ENCODE measurements at places on chromosomes 4 and X. TPM values are rescaled to one million over a fixed set of nuclear protein-coding genes. Genes with fewer than 3 reads are reported as not detected.

- DNase-seq: no peak
Observed at GRCh38 chr4:136246876-136247275, 1285.4 kb downstream of the PCDH18 start.

GRCh38 chr4:55214172-55214571 lies 88.8 kb upstream of the KDR start:
- DNase-seq: no peak

Gene WDR17
- 0.45 TPM for polyA plus RNA-seq

GRCh38 chr4:38056011-38056685 lies 96.0 kb downstream of the PTTG2 start:
- DNase-seq: no peak

GRCh38 chr4:3205995-3206394 lies 43.0 kb upstream of the MSANTD1 start:
- no peak for DNase-seq

Gene PRAF2
- polyA plus RNA-seq: 18.8 TPM

DNA sequence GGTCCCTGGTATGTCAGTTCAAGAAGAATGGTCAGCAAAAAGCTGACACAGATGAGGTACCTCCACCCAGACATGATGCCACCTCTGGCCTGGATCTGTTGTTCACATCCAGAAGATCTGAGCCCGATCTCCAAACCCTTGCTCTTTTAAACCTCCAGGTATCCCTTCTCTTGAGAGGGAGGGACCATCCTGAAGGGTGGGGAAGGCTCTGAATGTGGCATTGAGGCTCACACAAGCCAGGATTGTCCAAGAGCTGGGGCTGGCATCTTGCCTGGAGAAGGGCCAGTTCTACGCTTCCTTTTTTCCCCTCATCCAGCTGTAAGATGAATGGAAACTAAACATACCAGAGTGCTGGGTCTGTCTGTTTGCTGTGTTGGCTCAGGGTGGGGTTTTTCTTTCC lies at the start of gene ITIH6:
ITIH6 (minus strand) TSS at position 119 of the 400 bp plus-strand sequence; CDS start at position 74, 45 bp downstream.
- no peak for DNase-seq

Gene SORCS2
- 8.3 TPM for polyA plus RNA-seq

Gene PAGE1
- polyA plus RNA-seq: not detected

DNA sequence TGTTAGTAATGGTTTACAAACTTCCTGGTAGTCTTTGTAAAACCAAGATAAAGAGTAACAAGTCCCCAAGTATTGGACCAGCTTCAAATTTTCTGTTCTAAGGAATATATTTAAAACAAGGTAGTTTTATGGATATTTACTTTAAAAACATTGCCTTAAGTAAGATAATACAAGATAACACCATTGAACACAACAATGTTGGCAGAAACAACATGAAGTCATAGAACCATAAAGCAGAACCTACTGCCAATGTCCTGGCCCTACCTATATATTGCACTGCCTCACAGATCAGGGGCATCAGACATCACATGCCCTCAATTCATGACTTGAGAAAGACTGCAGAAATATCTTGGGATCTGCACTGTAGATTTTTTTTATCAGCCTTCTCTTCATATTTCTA lies 1176.2 kb downstream of the PCDH7 start:
- no peak for DNase-seq

DNA sequence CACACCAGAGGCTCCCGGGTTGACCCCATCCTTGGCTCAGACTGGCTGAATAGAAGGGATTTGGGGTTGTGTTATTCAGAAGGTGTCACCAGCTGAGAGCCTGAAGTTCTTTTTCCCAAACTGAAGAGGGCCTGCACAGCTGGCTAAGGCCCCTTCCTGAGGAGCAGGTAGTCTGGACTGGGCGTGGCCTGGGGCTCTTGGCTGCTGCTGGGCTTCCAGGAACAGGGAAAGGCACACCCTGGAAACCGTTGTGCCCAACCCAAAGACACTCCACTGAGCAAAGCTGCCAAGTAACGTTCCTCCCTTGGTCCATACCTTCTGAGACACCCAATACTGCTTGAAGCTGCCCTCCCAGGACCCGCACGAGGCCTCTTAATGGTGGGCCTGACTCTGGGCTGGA lies 8.3 kb upstream of the CXCR3 start:
- no peak for DNase-seq

Gene SSX2B
- polyA plus RNA-seq: not detected

Gene TEX13D
- not detected for polyA plus RNA-seq

DNA sequence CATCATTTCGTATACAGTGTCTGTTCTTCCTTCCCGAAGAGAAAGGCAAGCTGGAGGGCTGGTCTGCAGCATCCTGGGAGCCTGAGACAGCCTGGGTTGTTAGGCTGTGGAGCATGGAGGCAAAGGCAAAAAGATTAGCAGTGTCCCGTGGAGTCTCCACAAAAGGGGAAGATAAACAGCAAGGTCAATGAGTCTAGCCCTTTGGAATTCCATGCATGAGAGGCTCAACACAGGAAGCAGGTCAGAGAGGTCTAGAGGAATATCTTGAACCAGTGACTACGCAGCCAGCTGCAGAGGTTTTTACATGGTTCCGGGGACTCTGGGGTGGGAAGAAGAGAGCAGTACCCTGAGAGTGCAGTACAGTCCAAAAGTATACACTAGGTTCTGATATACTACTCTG lies 12.2 kb upstream of the MCF2 start:
- DNase-seq: no peak

DNA sequence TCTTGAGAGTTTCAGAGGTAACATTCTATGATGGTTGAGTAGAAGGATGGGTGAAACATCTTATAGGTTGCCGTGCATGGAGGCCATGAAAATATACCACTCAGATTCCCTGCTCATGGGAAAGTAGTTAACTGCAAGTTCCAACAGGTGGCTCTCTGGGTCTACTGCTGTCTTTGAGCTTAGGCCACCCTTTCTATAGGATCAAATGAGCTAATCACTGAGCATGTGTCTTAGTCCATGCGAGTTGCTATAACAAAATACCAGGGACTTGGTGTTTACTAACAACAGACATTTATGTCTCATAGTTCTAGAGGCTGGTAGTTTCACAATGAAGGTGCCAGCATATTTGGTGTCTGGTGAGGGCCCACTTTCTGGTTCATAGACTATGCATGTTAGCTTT lies 144.8 kb upstream of the UNC5C start:
- no peak for DNase-seq

GRCh38 chr4:8079916-8080753 lies 78.5 kb downstream of the ABLIM2 start:
- DNase-seq: no peak

GRCh38 chrX:38850807-38851544 lies 49.7 kb downstream of the MID1IP1 start:
- DNase-seq: no peak

Gene KIT
- polyA plus RNA-seq: 9.1 TPM

Gene ZAR1
- not detected for polyA plus RNA-seq

DNA sequence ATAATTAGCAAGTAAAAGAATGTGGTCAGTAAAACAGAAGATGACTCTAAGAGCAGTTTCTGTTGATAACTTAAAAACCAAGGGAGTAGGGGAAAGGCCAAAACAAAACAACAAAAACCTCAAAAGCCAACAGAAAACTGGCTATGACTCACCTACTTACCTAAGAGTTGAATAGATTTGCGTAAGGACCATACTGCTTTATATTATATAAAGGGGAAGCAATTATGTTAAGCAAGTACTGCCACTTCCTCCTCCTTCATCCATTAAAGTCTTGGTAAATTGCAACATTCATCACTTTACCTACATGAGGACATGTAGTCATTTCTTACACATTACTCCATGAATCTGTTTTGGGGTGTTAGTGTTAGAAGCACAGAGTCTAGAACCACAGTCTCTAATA lies 85.9 kb upstream of the FAM47A start:
- no peak for DNase-seq

Gene MAGEA3
- not detected for polyA plus RNA-seq

Gene CSAG3
- polyA plus RNA-seq: not detected

DNA sequence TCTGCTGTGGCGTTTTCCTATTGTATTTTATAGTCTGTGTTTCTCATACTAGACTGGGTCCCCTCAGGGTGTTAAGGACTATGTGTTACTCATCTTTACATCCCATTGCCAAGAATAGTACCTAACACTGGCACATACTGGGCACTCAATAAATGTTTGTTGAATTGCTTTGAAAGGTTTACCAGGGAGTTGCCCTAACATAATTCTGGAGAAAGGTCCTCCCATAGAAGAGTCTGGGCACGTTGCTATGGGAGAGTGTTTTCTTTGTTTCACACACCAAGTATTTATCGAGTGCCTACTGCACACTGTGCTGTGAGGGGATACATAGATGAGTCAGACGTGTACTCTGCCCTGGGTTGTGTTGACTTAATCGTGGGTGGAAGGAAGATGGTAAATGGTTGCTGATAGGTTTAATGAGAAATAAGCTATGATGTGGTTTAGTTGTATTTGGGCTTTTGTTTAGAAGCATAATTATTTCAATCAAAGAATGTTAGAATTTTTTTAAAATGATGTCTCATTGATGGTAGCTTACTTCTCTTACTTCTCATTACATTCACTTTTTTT lies 42.9 kb downstream of the AFF1 start:
- DNase-seq: no peak

- DNase-seq: no peak
Observed at GRCh38 chr4:174358410-174358809, 74.7 kb downstream of the CEP44 start.

DNA sequence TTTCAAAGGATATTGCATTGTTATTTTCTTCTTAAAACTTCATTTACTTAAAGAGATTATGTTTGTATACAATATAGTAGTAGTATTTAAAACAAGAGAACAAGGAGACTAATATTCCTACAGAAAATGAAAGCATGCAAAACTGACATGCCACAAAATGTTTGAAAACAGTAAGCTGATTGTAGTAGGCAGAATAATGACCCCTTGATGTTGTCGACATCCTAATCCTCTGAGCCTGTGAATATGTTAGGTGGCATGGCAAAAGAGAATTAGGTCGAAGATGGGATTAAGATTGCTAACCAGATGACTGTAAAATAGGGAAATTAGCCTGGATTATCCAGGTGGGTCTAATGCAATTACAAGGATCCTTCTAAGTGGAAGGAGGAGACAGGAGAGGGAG lies 522.2 kb upstream of the NR3C2 start:
- no peak for DNase-seq

- no peak for DNase-seq
Observed at GRCh38 chrX:18890049-18890381, 93.9 kb downstream of the PHKA2 start.

DNA sequence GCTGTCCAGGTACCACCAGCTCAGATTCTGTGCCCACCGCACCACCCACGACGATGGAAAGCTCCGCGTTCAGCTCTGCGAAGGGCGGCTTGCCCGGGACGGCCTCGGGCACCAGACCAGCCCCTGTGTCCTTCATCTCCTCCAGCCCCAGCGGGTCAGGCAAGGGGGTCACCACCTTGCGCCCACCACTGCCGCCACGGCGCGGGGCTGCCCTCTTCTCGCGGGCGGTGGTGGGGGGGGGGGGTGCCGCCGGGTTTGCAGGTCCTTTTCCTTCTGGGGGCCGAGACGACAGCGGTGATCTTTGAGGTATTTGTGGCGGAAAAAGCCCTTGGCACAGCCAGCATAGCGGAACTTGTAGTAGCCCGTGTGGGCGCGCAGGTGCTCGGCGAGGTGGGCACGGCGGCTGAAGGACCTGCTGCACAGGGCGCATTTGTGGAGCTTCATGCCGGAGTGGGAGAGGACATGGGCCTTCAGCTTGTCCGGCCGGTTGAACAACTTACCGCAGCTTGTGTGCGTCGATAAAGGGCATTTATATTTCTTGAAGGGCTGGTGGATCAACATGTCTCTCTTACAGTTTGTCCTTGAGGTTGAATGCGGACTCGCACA lies 50.9 kb downstream of the CFAP299 start:
- DNase-seq: no peak

- DNase-seq: no peak
Observed at GRCh38 chr4:147802346-147802745, 70.5 kb downstream of the ARHGAP10 start.

Gene PABPC4L
- polyA plus RNA-seq: 9.4 TPM

DNA sequence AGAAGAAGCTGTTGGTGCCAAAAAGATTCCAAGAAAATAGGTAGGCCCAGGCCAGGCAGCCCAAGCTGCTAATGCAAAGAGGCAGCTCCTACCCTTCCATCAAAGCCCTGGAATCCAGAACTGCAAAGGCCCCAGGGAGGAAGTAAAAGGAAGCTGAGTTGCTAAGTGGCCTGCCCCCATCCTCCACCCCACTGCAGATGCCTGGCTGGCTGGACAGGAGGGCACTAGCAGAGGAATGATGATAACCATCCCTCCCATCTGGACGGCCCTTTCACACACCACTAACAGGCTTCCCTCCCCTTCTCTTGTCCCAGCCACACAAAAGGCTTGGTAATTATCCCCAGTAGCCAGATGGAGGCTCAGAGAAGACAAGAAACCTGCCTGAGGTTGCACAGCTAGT lies 32.4 kb upstream of the PJA1 start:
- DNase-seq: no peak

Gene SLC6A14
- not detected for polyA plus RNA-seq

GRCh38 chr4:147704846-147705245 lies 20.9 kb upstream of the PRMT9 start:
- no peak for DNase-seq

Gene ASB12
- polyA plus RNA-seq: 24.8 TPM

DNA sequence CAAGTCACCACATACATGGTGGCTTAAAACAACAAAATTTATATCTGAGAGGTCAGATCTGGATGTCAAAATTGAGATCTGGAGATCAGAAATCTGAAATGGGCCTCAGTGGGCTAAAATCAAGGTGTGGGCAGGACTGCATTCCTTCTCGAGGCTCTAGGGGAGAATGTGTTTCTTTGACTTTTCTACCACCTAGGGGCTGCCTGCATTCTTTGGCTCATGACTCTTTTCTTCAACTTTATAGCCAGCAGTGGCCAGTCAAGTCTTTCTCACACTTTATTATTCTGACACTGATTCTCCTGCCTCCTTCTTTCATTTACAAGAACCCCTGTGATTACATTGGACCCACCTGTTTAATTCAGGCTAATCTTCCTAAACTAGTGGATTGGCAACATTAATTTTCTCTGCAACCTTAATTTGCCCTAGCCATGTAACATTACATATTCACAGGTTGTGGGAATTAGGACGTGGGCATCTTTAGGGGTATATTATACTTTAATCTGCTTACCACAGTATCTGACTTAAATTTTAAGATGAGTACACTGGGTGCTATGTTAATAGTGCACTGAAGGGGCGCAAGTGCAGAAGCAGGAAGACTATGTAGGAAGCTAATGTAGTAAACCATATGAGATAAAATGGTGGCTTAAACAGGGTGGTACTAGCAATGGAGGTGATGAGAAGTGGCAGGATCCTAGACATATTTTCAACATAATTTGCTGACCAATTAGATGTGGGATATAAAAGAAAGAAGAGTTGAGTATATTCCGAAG lies 188.0 kb downstream of the SLC4A4 start:
- DNase-seq: no peak

Data from muscle of arm (tissue), 14 donors.